ENCODE measurements at places on chromosomes 16 and 17. TPM values are rescaled to one million over a fixed set of nuclear protein-coding genes. Genes with fewer than 3 reads are reported as not detected.

Gene OTOA
- total RNA-seq, result 0.40 TPM

GRCh38 chr17:71978435-71978834 lies 142.4 kb upstream of the SOX9 start:
- no peaks in the 10 kb centered on the region for H3K36me3 ChIP-seq
- H3K27me3 ChIP-seq, result no peaks in the 10 kb centered on the region
- no peak overlapping the region for H3K4me3 ChIP-seq
- H3K4me1 ChIP-seq, result no peaks in the 10 kb centered on the region
- no peak overlapping the region for H3K27ac ChIP-seq
- no peak for DNase-seq

Gene NOTUM
- total RNA-seq, result not detected

DNA sequence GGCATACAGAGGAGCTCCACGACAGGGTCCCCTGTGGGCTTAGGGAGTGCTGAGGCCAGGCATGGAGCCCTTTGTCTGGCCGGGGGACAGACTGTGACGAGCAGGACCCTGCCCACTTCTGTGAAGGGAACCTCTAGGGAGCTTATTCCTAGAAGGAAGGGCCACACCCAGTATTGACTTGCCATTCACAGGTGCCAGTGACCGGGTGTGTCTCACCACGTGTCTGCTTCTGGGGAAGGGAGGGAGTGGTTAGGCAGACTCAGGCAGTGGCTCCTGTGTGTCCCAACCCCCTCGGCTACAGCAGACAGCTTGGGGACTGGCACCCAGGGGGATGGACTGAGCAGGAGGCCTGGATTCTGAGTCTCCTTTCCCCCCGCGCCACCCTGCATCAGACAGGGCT lies 57.2 kb downstream of the SOCS1 start:
- no peaks in the 10 kb centered on the region for H3K27me3 ChIP-seq
- H3K36me3 ChIP-seq, result no peaks in the 10 kb centered on the region
- DNase-seq, result no peak
- peaks cover 16% of the 10 kb centered on the region for H3K4me1 ChIP-seq
- H3K27ac ChIP-seq, result no peak overlapping the region
- no peak overlapping the region for H3K4me3 ChIP-seq

Gene NPIPB9
- total RNA-seq, result 8.2 TPM
